ENCODE measurements at places on chromosomes 7 and 10.

DNA sequence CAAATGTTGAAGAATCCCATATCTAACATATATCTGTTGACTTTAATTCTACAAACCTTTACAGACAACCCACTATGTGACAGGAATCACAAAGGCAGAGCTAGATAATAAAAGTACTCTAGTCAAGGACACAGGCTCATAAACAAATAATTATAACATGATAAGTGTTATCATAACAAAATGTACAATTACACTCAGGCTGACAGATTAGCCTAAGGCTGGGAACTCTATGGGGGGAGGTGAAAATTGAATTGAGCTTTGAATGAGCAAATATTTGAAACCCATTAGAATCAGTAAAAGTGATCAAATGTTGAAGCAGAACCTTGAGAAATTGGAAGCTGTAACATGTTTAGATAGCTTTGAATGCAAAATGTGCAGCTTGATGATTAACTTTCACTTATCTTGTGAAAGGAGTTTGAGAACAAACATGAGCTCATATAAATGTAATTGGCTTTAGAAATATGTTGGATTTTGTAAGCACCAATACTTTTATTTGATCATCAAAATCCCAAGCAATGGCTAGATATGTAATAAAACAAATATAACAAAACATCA lies 970.2 kb downstream of the SORCS3 start:
- no peak for DNase-seq

DNA sequence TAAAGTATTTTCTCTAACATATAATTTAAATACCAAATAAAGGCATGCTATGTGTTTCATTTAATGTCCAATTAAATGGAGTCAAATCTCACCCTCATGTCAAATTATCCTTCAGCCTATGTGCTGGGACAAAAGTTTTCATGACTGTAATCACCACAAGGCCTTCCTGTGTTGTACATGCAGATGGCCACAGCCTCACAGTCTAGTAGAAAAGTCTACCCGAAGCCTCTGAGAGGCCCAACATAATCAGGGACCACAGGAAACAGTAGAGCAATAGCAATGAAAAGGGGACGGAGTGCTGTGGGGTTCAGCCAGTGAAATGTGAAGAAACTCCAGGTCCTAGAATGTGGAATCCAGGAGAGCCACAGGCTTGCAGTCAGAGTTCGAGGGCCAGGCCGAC lies 140.2 kb upstream of the KLF6 start:
- DNase-seq = no peak

- DNase-seq = no peak
These were observed 73.9 kb downstream of the KAT6B start for GRCh38 chr10:74900297-74900696.

GRCh38 chr7:108063520-108063933 lies 60.6 kb upstream of the LAMB1 start:
- DNase-seq = no peak

DNA sequence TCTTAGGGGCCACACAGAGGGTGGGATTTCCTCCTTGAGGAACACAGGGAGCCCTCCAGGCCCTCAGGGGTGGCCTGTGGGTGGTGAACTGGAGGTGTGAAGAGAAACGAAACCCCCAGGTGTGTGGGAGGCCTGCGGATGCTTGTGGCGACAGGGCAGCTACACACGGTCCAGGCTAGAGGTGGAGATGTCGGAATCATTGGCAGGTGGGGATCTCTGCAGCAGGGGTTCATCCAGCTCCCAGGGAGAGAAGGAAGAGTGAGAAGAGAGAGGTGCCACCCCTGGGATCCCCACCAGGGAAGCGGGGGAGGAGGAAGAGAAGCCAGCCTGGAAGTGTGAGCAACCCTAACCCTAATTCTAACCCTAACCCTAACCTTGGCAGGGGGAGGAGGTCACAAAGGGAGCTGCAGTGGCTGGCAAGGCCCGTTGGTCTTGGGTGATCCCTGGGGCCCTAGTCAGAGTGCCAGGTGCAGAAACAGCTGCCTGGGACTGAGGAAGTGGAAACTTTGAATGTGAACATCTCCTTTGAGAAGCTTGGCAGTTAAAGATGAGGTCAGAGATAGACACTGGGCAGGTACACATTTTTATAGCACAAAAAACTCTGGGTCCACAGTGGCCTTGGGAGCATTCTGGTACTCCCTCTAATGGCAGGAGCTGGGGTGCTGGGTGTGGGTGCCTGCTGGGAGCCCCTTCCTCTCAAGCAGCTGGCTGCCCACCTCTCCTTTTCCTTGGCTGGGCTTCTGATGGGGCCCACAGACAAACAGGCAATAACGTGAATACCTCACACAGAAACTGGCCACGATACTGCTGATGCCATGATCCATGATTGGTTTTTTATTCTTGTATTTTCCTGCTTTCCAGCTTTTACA lies 6.8 kb upstream of the AEBP1 start:
- no peak for DNase-seq

DNA sequence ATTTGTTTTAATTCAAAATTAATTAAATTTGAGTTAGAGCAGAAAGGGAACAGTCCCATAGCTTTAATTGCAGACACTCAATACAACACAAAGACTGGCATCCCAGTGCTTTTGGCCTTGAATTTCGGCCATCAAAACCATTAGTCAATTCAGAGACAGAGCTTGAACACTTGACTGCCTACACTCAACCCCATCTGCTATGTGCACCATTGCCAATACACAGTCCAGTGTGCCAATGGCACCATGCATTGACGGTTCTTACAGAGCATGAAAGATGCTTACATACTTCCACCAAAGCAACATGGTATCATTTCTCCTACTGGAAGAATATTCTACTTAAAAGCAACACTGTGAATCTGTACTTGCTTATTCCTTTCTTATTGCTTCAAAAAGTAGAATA lies 43.6 kb upstream of the LRRTM3 start:
- DNase-seq = no peak

GRCh38 chr10:95275726-95276366 lies 15.0 kb downstream of the PDLIM1 start:
- no peak for DNase-seq

DNA sequence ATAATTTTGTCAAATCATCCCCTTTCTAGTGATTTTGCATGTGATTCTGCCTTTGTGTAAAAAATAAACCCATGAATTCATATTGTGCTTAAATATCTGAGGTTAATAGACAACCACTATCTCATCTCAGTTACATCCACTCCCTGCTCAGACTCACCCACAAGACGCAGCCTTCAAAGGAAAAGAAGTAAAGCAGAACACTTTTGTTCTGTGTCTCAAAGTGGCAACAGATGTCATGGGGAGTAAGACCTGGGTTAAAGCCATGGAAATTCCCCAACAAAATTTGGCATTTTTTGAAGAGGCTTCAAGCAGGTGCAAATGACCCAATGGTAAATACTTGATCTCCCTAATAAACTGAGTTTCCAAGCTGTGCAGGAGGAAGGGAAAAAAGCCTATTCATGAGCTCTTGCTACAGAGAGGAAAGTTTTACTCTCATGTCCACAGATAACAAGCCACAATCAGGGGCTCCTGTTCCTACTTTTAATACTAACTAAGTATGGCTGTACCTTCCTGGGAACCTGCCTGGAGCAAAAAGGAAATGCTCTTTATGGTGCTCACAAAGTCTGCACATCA lies 4.7 kb downstream of the CYP3A7 start:
- DNase-seq = no peak
